Suppressor macrophage treated with lipopolysaccharide for 4 hours (primary cell): ENCODE measurements at places on chromosomes 1 and 21.

DNA sequence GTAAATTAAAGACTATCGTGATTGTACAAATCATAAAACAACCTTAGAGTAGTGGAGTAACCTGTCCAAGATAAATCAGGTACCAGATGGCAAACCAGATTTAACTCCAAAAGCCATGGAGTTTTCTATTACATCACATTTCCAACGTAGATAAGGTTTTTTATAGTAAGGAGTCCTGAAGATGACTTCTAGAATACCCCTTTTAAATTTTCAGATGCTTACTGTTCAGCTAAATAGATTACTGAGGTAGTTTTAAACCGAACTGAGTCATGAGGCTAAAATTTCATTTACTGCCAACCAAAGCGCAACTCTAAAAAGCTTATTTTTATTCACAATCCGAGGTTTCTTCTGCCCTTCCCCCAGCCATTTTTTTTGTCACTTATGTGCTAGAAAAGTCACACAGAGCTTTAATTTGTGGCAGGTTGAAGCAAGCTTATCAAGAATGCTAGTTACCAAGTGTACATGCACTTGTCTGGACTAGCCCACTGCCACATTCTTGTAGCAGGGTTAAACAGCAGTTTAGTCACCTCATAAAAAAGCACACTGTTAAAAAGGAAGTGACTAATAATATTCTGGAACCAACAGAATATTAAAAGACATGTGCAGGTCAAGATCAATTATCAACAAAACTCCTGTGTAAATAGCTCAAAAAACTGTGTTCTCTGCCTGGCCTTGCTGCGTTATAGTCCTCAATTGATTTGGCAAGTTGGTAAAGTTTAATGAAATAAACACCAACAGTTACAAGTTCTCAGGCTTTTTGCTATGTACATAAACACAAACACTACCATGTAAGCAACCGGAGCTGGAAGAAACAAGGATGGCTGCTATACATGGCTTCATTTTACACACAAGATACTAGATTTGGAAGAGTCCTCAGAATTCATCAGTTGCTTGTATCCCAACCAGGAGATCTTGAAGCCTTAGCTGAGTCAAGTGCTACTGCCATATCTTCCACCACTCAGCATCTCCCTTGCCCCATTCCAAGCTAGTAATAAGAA is 180.3 kb upstream of the DMRTA2 start:
- DNase-seq: no peak

GRCh38 chr1:166136222-166136621 is 30.6 kb downstream of the FAM78B start:
- no peak for DNase-seq

GRCh38 chr1:109807402-109807801 is 43.7 kb upstream of the EPS8L3 start:
- DNase-seq: no peak

DNA sequence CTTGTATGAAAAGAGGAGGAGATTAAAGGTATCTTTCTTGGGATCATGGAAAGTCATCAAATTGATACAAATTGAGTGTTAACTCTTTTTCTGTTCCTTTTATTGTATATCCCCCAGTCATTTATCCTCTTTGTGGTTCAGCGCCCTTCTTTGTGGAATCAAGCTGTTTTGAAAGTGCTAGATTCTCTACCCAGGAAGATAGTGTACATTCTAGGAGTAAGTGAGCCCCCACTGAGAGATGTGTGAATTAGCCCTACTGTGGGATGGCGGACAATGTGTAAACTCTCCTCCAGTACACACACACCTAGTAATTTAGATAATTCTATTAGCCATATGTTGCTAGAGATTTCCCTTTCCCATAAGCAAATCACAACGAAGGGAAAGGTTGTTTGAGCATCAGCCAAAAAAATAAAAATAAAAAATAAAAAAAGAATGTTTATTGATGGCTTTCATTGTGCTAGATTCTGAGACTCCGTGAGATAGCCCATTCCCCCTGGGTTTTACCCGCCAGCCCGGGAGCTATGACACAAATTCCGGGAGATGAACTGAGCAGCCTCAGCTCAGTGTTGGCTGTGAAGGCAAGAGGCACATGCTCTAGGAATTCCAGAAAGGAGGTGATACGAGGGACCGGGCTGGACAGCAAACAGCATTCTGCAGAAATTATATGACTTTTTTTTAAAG is 378.4 kb upstream of the RUNX1 start:
- DNase-seq: no peak

DNA sequence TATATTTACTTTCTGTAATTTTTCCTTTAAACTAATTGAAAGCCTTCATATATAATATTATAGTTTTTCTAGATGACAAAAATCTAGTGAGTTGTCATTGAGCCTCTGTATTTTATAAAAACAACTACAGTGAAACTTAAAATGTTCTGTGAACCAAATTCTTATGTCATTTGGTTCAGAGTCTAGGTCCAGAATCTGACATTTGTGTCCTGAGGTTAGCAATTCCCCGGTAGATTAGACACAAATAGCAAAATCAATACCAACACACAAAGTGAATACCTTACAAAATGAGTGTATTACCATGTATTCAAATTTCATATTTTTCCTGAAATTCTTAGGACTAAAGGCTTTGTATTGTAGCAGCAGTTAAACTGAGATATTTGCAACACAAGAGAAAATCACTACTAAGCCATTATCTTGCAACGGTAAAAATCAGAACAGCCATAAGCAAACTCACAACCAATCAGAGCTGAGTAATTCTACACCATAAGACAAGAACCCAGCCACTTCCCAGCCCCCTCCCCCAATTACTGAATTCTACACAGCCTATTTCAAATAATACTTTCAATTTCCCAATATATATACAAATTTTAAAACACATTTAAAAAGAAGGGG is 573.5 kb downstream of the SMYD3 start:
- DNase-seq: no peak
